ENCODE measurements at places on chromosomes 5 and 9.

- no peak for DNase-seq
Measured at GRCh38 chr5:64834037-64834436, 65.3 kb downstream of the CWC27 start.

- peak; percentile 31 for DNase-seq
Measured at GRCh38 chr5:40619421-40619820, 60.3 kb upstream of the PTGER4 start.

DNA sequence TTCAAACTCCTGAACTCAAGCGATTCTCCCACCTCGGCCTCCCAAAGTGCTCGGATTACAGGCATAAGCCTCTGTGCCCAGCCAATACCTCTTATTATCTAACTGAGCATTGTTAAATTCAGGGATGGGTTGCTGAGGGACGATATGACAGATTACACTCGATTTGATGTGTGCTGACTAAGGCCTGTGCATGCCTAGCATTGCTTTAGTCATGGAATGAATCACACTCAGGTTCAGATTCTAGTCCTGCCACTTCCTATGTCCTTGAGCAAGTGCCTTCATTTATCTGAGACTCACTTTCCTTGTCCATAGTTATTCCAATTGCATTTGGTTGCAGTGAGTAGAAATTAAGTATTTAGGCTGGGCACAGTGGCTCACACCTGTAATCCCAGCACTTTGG, 19.5 kb downstream of the THBS4 start:
- no peak for DNase-seq

- DNase-seq, result no peak
Measured at GRCh38 chr9:4423207-4423610, 67.1 kb upstream of the SLC1A1 start.

DNA sequence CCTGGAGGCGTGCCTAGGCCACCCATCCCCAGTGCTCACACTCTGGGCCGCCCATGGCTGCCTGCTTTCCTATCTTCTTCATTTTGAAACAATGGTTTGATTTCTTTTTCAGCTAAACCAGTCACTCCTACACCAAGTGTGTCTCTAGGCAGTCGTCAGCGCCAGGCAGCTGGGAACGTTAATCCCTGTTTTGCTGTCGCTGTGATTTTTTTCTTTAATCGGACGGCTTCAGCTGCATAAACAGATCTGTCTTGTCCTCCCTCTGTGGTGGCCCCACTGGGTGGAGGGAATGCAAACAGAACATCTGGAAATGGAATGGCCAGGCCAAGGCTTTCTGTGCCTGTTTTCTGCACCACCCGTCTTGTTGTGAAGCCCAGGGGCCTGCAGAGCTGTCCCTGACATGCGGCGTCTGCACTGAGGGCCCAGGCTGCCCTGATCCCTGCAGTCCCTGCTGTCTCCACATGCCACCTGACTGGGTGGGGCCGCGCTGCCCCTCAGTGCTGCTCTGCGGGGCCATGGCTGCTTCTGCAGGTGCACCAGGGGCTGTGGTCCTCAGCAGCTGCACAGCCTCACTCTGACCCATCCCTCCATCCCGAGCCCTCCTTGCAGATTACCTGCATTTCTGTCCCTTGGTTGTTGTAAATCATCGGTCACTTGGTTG, 51.5 kb downstream of the WNK2 start:
- peak; percentile 82 for DNase-seq

- peak; percentile 55 for DNase-seq
Measured at GRCh38 chr5:168408561-168409305, 77.5 kb upstream of the RARS1 start.

DNA sequence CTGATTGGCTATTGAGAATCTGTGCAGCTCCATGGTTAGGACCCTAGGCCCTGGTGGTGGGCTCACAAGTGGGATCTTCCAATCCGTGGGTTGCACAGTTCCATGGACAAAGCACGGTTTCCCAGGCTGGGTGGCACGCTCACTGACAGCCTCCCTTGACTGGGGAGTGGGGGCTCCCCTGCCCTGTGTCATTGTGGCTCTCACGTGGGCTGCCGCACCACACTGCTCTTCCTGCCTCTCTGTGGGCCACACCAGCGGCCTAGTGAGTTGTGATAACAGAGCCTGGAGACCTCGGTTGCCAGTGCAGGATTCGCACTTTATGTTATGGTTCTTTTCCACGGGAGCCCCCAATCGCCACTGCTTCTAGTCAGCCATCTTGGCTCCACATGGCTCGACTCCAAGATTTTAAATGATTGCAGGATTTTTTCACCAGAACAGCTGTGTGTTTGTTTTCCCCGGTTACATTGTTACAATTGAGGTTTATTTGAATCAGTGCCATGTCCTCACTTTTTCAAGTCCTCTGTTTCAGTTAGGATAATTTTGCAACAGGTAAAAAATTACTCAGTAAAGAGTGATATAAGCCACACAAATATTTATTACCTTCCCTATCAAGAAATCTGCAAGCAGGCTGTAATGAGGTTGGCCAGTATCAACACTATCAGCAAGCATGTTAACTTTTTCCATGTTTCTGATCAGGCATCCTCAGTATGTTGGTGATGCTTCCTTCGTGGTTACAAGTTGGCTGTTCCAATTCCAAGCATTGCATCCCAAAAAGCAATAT, 253.8 kb downstream of the ZNF608 start:
- DNase-seq, result no peak
